ENCODE measurements at places on chromosomes 1 and 21.

DNA sequence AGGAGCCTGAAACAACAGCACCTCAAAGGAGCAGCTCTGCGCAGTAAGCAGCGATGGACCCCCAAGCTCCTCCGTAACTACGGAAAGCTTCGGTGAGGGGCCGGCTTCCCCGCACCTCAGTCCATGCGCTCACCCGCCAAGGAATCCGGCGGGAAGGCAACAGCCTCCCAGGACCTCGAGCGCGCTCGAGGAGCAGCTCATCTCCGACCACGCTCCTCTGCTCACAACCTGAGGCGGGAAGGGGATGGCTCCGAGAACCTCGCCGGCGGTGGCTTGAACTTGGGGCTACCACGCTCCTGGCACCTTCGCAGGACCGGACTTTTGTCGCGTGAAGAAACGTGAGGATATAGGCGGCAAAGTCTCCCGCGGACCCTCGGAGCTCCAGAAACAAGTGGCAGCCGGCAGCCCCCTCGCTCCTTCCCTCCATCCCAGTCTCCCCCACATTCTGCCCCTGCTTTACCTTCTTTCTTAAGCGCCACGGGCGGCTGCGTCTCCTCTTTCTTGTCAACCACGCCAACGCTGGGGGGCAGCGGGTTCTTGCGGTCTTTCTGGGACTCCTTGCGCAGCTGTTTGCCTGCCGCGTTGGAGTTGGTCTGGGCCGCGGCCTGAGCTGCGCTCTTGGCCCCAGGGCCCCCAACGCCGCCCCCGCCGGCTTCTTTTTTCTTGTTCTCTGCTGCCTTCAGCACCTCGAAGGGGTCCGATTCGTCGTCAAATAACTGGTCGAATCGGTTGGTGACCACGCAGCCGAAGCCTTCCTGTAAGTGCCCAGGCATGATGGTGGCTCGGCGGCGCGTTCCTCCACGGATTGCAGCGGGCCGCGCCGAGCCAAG is 459 bp downstream of the SERBP1 start:
- peak; percentile 26 for DNase-seq

- no peak for DNase-seq
These were observed 1.1 kb upstream of the CD244 start for GRCh38 chr1:160863774-160864131.

GRCh38 chr1:29684141-29684540 is 447.8 kb downstream of the PTPRU start:
- no peak for DNase-seq

DNA sequence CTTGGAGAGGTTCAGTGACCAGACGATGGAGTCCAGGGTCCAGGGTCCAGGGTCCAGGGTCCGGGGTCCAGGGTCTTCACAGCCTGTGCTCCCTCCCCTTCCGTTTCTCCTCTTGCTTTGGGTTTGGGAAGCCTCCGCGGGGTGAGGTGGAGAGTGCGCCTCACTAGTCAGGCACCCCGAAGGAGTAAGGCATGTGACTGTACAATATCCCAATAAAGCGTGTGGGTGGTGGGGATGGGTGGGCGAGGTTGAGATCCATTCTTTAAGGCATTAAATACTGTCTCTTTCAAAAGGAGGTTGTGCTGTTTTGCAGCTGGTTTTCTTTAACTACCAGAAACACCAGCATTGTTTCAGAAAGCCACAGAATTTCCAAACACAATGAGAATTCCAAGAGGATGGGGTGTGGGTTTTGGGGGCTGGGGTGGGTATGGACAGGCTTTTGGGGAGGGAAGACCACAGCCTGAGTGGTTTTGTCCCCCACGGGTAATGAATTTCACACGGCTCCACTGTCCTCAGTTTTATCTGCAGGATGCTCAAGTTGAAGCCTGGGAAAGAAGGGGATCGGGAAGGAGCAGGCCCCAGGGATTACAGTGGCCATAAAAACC is 65.7 kb downstream of the KIF26B start:
- DNase-seq: no peak
